RWPE2 (cell line): ENCODE measurements at places on chromosomes 4 and X.
A peak's percentile ranks its signal among the peaks of the same experiment; 100 is the strongest.

DNA sequence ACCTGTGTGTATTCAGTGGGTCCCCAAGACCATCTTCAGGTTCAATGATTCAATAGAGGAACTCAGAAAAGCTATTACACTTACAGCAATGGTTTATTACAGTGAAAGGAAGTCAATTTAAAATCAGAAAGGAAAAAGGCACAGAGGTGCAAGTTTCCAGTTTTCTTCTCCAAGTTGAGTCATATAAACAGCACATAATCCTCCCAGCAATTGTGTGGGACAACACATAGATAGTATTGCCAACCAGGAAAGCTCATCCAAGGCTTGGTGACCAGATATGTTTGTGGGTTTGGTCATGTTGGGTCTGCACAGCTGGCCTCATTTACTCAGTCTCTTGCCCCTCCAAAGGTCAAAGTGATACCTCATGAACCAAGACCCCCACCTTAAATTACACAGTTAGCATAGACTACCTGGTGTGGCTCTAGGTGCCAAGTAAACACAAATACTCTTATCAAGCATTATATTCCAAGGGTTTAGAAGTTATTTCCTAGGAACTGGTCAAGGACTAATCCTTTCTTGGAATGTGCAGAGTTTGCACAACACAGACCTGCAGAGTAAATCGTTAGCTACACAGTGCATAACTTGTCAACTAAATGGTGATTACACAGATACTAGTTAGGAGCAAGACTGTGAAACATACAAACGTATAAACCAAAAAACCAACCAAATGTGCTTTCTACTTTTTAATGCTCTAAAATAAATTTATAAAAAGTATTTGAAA is 777.3 kb downstream of the PCDH18 start:
- DNase-seq: no peak

GRCh38 chr4:39664828-39665731 is 26.4 kb upstream of the SMIM14 start:
- DNase-seq: no peak

DNA sequence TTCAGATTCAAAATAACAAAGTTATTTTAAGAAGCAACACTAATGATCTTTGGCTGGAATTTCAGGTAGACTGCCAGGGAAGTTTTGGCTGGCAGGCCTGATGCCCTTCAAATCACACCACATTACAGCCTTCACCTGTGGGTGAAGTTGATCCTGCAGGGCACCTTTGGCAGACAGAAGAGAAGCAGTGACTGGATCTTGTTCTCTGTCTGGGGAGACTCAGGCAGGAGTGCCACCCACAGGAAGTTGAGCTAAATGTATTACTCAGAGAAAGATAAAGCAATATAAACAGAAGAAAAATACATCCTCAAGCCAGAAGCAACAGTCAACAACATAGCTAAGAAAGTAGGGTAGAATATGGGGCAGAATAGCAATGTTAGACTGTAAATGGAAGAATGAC is 12.8 kb upstream of the CFAP299 start:
- no peak for DNase-seq

DNA sequence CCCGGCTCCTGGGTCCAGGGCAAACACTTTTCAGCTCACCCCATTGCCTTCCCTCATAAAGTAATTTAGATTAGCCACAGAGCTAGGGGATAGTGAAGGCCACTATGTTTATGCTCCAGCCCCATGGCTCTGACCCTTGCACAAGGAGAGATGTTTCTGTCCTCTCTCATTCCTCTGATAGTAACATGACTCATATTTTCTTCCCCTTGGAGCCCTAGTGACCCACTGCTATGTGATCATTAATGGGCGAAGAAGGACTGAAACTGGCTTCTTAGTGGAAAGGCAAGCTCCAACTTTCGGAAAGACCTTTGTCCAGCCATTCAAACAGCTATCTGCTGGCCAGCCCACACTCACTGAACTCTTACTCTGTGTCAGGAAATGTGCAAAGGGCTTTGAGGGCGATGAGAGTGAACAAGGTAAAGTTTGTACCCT is 12.3 kb downstream of the CLDN2 start:
- no peak for DNase-seq

DNA sequence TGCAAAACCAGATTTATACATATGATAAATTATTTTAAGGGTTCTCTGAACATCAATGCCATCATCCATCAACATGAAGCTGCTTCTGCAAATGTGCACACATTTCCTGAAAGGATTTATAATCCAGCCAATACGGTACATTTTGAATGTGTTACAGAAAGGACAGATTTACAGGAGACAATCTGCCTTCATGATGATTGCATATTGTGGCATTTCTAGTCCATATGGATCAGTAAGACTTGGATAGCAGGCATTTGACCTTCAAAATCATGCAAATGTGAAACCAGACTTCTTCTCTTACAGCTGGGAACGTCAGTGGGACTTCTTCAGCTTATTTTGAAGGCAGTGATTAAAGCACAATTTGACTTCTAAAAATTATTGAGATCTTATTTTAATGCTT is 217.3 kb upstream of the GK2 start:
- DNase-seq: no peak

DNA sequence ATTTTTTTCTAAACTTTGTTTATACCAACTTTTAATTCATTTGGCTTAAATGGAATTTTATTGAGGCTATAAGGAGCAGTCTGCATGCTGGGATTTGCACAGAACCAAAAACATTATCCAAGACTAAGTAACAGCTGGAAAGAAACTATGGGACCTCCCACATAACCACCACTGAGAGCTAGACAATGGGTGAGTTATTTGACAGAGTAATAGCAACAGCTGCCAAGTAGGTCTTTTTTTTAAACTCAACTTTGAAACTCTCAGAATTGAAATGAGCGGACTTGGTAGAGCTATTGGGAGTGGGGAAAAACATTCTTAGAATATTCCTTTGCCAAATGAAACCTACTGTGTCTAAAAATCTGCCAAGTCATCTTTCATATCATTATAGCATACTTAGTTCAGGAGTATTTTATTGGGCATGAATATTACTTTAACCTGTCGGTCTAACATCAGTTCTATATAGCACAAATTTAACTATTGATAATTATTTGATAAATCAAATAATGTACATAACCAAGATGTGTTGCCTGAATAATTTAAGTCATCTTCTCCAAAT is 1428.0 kb downstream of the PCDH7 start:
- no peak for DNase-seq

DNA sequence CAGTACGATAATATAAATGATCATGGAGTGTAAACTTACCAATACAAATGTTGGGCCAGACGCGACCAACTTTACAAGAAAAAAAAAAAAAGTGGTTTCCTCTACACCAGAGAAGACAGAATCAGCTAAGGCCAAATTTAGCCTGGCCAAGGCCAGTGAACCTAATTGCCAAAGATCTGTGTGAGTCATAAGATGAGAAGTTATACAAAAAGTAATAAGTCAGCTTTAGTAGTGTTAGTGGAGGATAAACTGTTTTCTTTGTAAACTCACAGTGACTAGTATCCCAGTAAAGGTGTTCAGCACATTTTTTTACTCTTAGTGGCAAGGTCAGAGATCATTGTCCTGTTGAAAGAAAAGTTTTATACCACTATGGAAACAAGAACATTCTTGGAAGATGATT is 531.4 kb upstream of the TECRL start:
- no peak for DNase-seq

DNA sequence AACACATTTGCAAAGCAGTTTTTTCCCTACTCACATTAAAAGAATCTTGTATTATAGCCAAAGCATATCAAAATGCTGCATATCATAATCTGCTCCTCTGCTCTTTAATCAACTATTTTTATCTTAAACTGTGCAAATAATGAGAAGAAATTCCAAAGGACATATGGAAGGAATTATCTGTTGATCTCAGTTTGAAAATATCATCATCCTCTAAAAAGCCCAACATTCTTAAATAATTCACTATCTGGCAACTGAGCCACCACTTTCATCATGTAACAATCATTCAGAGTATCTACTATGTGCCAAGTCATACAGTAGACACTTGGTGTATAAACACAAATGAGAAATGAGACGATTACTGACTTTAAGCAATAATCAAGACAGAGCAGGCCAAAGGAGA is 63.0 kb downstream of the PRSS12 start:
- DNase-seq: no peak

DNA sequence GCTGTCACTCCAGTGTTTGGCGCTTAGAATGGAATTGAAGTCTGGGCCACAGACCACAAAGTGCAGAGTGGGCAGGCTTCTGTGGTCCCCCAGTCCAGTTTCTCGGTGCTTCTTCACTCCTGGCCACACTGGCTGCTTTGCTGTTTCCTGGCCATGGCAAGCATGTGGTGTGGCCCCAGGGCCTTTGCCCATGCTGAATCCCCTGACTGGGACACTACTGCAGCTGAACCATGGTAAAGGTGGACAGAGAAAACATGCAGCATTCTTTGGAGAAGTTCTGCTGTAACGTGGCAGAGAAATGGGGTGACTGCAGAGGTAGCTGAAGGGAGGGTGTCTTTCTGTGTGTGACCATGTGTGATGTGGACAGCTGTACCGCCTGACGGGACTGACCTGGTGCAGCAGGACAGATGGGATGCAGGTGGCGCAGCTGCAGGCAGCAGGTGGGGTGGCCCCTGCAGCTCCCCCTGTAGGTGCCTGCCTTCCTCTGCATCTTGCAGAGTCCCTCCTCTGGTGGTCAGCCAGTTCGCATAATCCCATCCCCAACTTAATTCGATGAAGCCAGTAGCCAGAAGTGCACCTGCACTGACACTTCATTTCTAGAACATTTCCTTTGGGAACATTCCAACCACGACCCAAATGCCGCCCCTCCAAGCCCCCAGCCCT is 13.2 kb upstream of the S100P start:
- no peak for DNase-seq

DNA sequence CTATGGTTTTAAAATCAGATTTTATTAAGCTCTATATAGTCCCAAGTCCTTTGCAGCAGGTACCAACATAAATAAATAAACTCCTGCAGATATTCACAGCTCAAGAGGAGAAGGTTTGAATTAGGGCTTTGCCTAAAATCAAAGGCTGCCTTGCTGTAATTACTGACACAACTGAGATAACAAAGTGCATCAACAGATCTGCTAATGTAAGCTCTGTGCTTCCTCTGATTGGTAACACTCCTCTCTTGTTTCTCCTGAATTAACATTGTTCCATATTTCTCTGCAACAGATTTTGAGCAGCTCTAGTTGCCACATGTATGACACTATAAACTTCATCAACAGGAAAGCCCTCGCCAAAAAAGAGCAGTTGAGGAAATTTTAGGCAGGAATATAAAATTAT is 193.6 kb downstream of the SLC39A8 start:
- DNase-seq: no peak

GRCh38 chr4:81577392-81577791 is 105.7 kb upstream of the RASGEF1B start:
- DNase-seq: no peak

DNA sequence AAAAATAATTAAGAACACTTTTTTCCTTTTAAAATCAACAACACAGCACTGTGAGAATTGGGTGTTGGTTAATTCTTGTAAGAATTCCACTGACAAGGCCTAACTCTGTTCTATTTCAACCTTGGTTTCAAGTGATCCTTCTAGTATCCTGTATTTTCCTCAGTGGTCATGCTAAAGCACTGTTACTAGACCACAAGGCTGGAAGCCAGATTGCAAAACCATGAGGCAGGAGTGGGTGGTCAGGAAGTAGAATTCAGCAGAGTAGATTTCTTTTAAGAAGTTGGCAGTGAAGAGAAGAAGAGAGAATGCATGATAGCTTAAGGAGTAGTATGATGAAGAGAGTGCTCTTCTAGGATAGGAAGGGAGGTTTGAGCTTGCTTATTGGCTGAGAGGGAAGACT is 71.6 kb upstream of the LEF1 start:
- no peak for DNase-seq

DNA sequence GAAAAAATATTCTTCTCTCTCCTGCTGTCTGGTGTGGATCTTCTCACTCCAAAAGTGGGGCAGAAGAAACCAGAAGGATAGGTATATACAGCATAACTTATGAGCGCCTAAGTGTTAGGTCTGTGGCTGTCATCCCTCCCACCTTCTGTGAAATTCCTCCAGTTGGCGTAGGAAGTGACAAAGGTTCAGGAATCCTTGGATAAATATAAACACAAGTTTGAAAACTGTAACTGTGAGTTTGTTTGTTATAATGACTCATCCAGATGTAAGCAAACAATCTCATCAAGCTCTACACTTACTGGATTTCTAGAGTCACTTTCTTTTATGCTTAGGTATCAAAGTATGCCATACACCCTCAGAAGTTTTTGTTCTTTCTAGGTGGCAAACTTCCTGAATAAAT is 405.2 kb downstream of the FAT4 start:
- no peak for DNase-seq

- DNase-seq: no peak
Observed at GRCh38 chr4:119581190-119581873, 47.3 kb downstream of the PDE5A start.

GRCh38 chr4:47926667-47927258 is 12.4 kb upstream of the NFXL1 start:
- no peak for DNase-seq

GRCh38 chr4:70914000-70914399 is 11.8 kb downstream of the MOB1B start:
- DNase-seq: no peak

GRCh38 chr4:45475548-45475947 is 648.3 kb downstream of the GABRG1 start:
- no peak for DNase-seq

DNA sequence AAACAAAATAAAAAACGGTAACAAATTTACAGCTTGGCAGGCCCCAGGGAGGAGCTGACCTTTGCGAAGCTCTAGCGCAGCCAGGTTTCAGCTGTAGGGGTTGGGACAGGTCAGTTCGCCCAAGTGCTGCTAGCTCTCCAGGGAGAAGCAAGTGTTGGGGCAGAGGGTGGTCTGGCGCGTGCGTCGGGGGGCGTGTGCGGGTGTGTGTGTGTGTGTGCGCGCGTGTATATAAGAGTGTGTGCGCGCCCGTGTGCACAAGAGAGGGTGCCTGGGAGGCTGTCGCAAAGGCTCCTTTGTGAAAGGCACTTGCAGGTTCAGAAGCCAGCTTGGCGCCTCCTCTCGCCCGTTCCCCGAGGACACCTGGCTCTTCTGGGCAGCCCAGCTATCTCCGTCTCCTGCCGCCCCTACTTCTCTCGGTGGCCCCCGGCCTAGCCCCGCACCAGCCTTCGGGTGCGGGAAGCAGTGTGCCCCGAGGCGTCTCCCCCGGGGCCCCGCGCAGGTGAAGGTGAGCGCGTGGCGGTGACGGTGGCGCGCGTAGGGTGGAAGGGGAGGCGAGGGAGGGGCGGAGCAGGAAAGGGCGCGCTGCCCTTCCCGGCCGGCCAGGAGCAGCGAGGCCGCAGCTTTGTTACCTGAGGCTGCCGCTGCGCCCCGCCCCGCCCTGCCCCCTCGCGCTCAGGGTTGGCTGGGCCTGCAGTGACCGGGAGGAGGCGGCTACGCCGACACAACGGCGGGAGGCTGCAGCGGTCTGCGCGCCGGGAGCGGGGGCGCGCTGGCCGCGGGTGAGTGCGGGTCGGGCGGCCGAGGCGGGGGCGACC is at the start of gene FHDC1:
TSS of gene FHDC1 (plus strand) at position 693 of the 815 bp plus-strand sequence. CDS start 6,735 bp downstream, outside the sequence.
- peak; percentile 77 for DNase-seq

- no peak for DNase-seq
Observed at GRCh38 chr4:165972747-165973146, 99.7 kb downstream of the TLL1 start.

DNA sequence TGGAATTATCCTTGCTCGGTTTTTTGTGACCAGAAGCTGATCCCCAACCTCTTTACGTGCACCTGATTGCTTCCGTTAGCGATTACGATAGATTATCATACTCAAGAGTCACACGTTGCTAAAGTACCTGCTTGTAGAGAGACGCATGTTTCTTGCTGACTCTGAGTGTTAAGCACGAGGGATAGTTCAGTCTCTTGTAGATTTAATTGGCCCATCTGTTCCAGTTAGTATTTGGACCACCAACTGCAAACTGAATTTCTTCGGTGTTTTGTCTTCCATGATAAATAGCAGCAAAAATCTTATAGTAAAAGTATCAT is 516 bp upstream of the COX18 start:
- no peak for DNase-seq

- DNase-seq: no peak
Observed at GRCh38 chr4:138401334-138401733, 159.2 kb upstream of the SLC7A11 start.
